ENCODE measurements at places on chromosomes 7 and 10.

DNA sequence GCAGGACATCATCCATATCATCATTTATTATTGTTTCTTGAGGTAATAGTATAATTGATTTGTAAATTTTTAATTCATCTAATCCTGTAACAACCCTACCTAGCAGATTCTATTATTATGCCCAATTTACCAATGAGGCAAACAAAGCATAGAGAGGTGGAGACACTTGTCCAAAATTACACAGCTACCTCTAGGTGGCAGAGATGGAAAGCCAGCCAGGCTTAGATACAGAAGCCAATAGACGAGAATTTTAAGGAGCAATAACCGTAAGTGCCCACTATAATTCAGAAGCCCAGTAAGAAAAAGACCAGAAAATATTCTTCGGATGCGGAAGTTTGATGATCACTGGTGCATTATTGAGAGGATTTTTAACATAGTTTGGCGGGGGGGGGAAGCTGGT lies 54.0 kb downstream of the ANK3 start:
- peak; percentile 26 for DNase-seq

- no peak for DNase-seq
These were observed 9.4 kb upstream of the ANKRD1 start for GRCh38 chr10:90930070-90930837.

DNA sequence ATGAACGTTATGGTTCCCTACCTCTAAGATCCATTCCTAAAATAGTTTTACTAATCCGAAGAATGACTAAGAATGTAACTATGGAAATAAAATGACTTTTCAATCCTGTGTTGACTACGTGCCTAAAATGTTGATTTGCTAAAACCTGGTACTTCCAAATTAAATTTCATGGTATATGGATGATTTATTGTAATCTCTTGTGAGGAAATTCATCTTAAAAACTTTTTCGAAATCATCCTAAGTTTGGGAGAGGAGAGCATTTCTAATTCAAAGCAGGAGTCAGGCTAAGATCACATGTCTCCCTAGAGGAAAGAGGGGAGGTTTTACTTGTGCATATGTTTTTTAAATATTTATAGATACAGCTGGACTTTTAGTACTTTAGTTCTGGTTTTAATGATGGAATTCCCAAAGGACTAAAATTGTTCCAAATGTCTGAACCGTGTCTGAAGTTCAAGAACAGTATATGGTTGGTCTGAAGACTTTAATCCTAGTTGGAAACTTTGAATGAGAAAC lies 483.9 kb downstream of the AUTS2 start:
- DNase-seq = no peak

DNA sequence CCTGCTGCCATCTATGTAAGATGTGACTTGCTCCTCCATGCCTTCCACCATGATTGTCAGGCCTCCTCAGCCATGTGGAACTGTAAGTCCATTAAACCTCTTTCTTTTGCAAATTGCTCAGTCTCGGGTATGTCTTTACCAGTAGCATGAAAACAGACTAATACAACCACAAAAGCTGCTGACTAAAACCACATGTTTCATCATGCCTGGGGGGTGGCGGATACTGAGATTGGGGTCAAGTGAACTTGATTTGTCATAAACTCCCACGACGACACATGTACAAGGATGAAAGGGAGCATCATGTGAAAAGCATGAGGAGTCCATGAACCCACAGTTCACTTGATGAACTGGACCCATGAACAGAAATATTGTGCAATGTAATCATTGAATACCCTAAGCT lies 134.9 kb upstream of the ANK3 start:
- no peak for DNase-seq

- DNase-seq = no peak
These were observed 168.5 kb downstream of the CFTR start for GRCh38 chr7:117648203-117648866.

- DNase-seq = no peak
These were observed 471.2 kb downstream of the PLXNA4 start for GRCh38 chr7:132105096-132105495.

DNA sequence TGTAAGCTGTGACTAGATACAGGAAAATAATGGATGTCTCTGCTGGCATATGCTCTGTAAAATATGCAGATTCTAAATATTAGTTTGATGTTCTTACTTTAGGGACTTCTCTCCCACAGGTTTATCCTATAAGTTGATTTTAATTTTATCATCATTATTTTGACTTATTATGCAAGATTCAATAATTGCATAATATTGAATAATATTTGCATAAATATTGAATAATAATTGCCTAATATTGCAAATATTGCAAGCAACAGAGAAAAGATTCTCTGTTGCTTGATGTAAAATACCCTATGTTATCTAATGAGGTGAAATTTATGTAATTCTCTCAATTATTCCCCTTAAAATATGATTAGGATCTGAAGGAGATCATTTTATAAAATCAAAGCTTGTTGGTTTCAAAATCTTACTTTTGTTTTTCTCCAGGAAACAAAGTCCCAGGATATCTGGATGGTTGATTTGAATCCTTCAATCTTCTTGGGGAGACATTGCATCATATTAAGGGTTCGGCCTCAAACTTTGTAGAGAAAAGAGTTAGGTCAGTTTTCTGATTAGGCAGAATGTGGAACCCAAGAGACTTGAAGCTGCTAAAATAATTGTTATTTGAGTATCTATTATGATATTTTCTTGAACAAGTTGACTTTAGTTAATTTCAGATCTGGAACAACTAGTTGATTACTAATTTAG lies 92.8 kb upstream of the MTPN start:
- no peak for DNase-seq

GRCh38 chr7:70710011-70710480 lies 421.9 kb upstream of the GALNT17 start:
- DNase-seq = peak; percentile 74

- no peak for DNase-seq
These were observed 6.5 kb downstream of the SHH start for GRCh38 chr7:155805826-155806095.

GRCh38 chr7:129989466-129989865 lies 36.7 kb upstream of the UBE2H start:
- DNase-seq = peak; percentile 82

GRCh38 chr10:103550229-103550628 lies 56.7 kb downstream of the NEURL1 start:
- no peak for DNase-seq

DNA sequence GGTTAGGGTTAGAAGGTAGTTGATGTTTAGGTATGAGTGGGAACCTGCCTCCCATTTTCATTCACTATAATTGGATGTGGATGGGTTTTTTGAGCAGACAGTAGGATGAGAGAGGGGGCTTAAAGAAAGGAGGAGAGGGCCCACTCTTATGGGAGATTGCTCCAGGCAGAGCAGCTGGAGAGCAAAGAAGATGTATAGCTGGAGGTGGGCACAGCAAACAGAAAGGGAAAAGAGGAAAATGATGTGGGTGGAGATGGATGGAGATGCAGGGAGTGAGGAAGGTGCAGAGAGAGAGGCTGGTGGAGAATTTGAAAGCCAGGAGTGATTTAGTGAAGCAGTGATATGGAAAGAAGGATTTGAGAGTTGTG lies 29.9 kb downstream of the LSMEM1 start:
- no peak for DNase-seq

DNA sequence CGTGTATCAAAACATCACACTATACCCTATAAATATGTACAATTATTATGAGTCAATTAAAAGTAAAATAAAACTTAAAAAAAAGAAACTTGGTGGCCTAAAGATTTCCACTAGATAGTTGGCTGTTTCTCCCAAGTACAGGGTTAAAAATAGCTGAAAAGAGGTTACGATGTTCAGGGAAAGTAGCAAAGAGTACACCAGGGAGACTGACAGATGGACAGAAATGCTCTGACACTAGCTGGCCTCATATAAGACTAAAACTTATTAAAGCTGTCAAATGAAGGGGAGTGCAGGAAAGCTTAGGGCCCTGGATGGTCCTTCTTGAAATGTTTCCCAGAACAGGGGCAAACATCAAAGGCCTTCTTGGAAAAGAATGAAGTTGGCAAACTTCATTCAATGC lies 51.3 kb downstream of the TCAF1 start:
- DNase-seq = no peak

GRCh38 chr10:14146025-14146424 lies 184.7 kb downstream of the FRMD4A start:
- no peak for DNase-seq

GRCh38 chr10:61399406-61399805 lies 53.8 kb downstream of the TMEM26 start:
- no peak for DNase-seq

DNA sequence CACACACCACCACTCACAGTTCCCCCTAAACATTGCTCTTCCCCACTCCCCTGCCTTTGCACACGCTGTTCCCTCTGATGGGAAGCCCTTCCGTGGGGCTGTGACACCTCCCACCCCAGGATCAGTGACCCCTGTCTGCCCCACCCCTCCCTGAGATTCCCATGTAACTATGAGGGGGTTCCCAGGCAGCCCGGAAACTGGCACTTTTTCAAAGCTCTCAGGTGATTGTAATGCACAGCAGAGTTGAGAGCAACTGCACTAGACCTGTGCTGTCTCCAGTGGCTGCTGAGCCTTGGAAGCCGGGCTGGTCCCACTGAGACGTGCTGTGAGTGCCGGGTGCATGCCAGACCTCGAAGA lies 29.8 kb downstream of the GPRIN2 start:
- DNase-seq = no peak

DNA sequence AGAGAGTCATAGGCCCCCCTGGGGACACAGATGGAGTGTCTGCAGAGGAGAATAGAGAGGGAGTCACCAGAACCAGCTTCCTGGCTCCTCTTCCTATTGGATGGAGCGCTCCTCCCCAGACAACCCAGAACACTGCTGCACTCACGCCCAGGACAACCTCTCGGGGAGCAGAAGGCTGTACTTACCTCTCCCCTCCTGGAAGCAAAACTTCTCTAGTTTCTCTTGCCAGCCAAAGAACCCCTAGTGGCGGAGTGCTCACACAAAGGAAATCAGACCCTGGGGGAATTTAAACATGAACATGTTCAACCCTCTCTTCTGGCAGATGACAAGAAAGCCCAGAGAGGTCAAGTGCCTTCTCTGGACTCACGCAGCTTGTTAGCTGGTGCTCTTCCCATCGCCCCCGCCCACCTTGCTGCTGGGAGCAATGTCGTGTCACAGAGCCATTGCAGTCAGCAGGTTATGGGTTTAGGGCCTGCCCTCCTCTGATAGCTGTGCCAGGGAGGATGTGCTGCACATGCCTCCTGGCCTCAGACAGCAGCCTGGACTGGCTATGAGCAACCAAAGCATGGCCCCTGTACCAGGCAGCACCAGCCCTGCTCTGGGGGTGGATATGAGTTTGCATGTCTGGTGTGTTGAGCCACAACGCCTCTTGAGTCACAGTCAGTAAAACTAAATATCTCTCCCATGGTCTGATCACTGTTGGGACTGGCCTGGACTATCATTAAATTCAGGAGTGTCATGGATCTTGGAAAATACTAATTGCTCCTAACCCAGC lies 84.4 kb downstream of the SLIT1 start:
- peak; percentile 3 for DNase-seq

DNA sequence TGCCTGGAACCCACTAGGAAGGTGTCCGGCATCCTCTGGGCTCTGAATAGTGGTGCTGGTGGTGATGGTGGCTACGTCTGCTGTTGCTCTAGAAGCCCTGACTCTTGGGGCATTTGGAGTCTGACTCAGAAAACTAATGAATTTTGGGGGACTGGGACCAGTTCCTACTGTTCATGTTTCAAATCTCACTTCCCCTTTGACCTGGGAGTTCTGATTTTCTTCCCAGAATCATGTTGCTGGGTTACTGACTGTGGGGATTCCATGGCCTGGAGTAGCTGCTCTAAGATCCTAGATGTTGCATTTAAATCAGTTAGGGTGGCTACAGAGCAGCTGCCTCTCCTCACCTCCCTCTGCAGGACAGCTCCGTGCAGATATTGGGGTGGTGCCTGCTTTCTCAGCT lies 3.2 kb downstream of the TSPAN33 start:
- peak; percentile 44 for DNase-seq

- no peak for DNase-seq
These were observed 956.7 kb downstream of the CCSER2 start for GRCh38 chr10:85284778-85285770.

- DNase-seq = no peak
These were observed 1.9 kb downstream of the PON1 start for GRCh38 chr7:95322396-95322795.

DNA sequence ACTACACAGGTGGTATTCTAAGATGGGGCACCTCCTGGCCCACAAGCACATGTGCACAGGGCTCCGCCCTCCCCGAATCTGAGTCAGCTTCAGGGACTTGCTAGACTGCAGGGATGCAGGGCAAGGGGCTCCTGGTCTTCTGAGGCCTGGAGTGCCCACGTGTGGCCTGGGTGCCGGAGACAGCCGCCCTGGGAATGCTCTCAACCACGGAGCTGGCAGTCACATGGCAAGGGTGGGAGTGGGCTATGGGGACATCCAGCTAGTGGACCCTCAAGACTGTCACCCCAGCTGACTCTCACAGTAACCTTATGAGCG lies 42.7 kb downstream of the CFAP46 start:
- no peak for DNase-seq

DNA sequence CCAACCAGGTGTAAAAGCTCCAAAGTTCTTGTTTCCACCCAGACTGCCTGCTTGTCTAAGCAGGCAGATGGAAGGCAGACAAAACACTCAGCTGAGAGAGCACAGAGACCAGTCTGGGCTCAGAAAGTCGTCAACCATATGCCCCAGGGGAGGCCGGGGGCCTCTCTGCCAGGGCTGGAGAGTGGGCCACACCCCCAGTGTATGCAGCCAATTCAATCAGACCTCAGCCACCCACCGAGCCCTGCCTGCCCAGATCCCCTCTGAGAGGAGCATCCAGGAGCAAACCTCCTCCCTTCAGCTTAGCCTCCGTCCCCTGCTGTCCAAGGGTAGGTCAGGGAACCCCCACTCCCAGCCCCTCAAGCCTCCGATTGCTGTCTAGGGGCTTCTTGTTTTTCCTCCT lies 196.3 kb downstream of the LSM5 start:
- no peak for DNase-seq

GRCh38 chr7:43905209-43905946 lies 1.0 kb downstream of the URGCP start:
- no peak for DNase-seq

DNA sequence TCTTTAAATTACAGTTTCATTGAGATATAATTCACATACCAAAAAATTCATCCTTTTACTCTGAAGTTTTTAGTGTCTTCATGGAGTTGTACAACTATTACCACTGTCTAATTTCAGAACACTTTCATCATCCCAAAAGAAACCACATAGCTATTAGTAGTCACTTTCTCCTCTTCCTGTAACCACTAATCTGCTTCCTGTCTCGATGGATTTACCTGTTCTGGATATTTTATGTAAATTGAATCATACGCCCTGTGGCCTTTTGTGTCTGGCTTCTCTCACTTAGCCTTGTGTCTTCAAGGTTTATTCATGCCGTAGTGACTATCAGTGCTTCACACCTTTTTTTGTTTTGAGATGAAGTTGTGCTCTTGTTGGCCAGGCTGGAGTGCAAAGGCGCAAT lies 135.5 kb downstream of the DOCK1 start:
- DNase-seq = no peak
